ENCODE measurements at places on chromosomes 3 and 15. TPM values are rescaled to one million over a fixed set of nuclear protein-coding genes. Genes with fewer than 3 reads are reported as not detected.

Gene EIF4E3
- 4.9 TPM for total RNA-seq

Gene PARP15
- 2.2 TPM for total RNA-seq

Gene ISLR2
- total RNA-seq: 0.75 TPM

Gene CD96
- not detected for total RNA-seq

Gene CISH
- 2.5 TPM for total RNA-seq

Gene NRG4
- total RNA-seq: 0.86 TPM

Gene PLA2G4D
- 0.19 TPM for total RNA-seq

Gene GPR149
- total RNA-seq: 1.1 TPM

Gene STRC
- total RNA-seq: 0.68 TPM

Gene FBXL22
- total RNA-seq: 2.1 TPM

Gene FOXB1
- total RNA-seq: not detected

Gene CASR
- total RNA-seq: 0.21 TPM

Gene CCR5
- total RNA-seq: 0.16 TPM

Gene CCR8
- total RNA-seq: not detected

Gene MST1R
- total RNA-seq: 0.27 TPM

Gene TMEM158
- 11.8 TPM for total RNA-seq

Gene CKMT1A
- total RNA-seq: 9.3 TPM

Gene GOLGA8R
- total RNA-seq: 1.1 TPM

Gene BFSP2
- 0.91 TPM for total RNA-seq

Gene TMC3
- total RNA-seq: 0.35 TPM

Gene IP6K1
- total RNA-seq: 41.9 TPM

Gene MYZAP
- total RNA-seq: 0.49 TPM

Gene SLC28A2
- 1.1 TPM for total RNA-seq

Gene CPNE9
- 0.33 TPM for total RNA-seq

Gene GOLGA8J
- not detected for total RNA-seq

Gene CDHR4
- total RNA-seq: 0.14 TPM

Gene ZNF660
- total RNA-seq: 10.1 TPM

Gene KBTBD13
- 0.18 TPM for total RNA-seq

Gene SKOR1
- 0.22 TPM for total RNA-seq

Gene TMEM212
- not detected for total RNA-seq

Gene CYP8B1
- total RNA-seq: 1.7 TPM

Gene PCYT1A
- total RNA-seq: 52.6 TPM

Gene B3GALNT1
- total RNA-seq: 9.2 TPM

Gene NRROS
- 0.32 TPM for total RNA-seq

Gene PRKCD
- 2.1 TPM for total RNA-seq

Gene UNC45A
- 32.1 TPM for total RNA-seq

Gene CD200
- 65.7 TPM for total RNA-seq

Gene C3orf22
- total RNA-seq: not detected

Gene HYAL3
- 2.7 TPM for total RNA-seq
